Transverse colon (tissue), 4 donors: ENCODE measurements at places on chromosomes 5 and 9.
A peak's percentile ranks its signal among the peaks of the same experiment; 100 is the strongest.

DNA sequence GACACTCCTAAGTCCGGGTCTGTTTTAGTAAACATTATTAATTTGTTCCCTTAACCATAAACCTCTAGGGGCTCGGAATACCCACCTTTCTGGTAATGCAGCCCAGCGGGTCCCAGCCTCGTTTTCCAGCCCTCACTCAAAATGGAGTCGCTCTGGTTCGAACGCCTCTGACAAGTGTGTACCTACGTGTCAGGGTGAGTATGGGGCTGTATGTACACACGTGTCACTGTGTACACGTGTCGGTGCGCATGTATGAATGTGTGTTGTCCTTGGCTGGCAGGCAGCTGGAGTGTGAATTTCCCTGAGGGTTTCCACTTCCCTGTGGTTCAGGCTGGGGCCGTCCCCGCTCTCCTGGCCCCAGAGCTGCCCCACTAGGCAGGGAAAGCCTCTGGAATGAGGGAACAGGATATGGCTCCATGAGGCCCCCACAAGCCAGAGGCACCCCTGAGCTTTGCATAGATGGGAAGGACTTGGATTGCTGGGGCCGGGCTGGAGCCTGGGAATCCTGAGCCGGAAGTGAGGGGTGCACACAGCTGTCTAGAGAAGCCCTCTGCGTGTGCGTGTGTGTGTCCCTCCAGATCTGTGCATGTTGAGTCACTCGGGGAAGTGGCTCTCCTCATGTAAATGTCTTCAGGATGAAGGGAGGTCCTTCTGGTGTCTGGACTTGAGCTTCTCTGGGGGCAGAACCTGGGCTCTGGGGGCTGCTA lies 160.8 kb upstream of the IER5L start:
- DNase-seq, result no peak

GRCh38 chr5:123147741-123148140 lies 58.7 kb downstream of the PRDM6 start:
- no peak for DNase-seq

- no peak for DNase-seq
These were observed 358.9 kb downstream of the DEPDC1B start for GRCh38 chr5:60340965-60341471.

- DNase-seq, result no peak
These were observed 433.5 kb upstream of the POU5F2 start for GRCh38 chr5:94174748-94175411.

DNA sequence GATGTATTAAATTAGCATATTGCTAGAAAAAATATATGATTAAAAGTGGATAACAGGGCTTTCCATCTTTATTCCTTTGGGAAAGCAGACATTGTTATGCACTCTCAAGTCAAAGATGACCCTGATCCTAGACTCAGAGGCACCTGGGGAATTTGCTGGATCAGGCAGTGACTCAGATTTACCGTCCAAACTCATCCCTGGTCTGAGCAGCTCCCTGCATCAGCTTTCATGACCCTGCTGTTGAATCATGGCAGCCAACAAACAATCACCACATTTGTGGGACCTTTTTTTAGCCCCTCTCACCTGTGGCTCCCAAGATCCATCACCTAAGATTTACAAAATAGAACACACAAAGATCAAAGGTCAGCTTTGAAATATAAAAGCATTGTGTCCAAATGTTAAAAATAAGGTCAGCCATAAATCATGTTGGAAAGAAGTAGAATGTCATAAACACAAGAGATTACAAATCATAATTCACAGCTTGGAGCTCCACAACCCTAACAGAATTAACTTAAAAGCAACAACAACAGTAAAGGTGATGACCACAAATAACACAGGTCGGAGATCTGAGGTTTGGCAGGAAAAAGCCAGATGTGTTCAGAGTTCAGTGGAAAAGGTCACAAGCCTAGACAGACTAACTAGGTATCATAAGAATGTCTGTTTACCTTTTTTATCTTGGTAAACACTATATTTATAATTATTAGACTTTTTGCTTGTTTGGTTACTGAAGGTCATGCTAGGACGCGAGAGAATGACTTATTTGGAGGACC lies 55.5 kb downstream of the ZFAND5 start:
- DNase-seq, result no peak

DNA sequence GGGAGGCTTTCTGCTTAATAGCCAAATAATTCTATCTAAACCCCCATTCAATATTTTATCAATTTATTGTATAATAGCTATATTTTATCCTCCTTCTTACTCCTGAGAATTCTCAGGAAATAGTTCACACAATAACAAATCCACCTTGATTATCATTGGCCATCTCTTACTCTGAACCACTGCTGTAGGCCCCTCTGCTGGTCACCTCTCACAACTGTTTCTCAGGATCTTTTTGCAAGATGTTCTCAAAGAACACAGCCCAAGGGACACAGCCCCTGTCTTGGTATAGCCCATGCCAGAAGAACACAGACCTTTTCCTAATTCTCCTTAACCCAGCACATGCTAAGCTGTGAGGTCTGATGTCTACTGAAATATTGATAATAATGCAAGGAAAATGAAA lies 74.9 kb upstream of the HTR4 start:
- DNase-seq, result peak; percentile 15

GRCh38 chr9:85067792-85068191 lies 398.3 kb downstream of the NTRK2 start:
- no peak for DNase-seq

- no peak for DNase-seq
These were observed 295.3 kb downstream of the DRD1 start for GRCh38 chr5:175148636-175149172.

DNA sequence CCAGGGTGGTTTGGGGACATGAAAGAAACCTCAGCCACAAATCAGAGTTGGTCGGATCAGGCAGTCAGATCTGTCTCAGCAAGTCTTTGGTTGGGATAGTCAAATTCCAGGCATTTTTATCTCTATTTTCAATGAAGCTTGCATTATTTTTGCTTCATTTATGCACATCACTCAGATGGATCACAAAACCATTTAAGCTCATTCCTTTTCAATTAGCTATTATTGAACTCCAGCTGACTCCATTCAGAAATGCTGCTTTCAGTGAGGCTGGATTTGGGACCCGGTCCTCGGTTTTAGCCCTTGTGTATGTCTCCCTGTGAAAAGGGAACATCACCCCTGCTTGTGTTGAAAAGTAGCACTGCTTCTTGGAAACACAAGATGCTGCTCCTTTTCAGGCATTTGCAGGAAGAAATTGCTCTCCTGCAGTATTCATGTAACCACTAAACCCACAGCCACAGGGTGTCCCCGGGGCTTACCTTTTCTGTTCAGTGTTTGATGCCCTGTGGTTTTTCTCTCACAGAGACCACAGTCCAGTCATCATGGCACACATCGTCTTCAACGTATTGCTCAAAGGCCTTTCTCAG lies 232.9 kb downstream of the NFIB start:
- DNase-seq, result no peak

- DNase-seq, result peak; percentile 85
These were observed 60.1 kb downstream of the GADD45G start for GRCh38 chr9:89664896-89665329.

- DNase-seq, result no peak
These were observed 40.4 kb downstream of the EXD3 start for GRCh38 chr9:137382444-137383080.

DNA sequence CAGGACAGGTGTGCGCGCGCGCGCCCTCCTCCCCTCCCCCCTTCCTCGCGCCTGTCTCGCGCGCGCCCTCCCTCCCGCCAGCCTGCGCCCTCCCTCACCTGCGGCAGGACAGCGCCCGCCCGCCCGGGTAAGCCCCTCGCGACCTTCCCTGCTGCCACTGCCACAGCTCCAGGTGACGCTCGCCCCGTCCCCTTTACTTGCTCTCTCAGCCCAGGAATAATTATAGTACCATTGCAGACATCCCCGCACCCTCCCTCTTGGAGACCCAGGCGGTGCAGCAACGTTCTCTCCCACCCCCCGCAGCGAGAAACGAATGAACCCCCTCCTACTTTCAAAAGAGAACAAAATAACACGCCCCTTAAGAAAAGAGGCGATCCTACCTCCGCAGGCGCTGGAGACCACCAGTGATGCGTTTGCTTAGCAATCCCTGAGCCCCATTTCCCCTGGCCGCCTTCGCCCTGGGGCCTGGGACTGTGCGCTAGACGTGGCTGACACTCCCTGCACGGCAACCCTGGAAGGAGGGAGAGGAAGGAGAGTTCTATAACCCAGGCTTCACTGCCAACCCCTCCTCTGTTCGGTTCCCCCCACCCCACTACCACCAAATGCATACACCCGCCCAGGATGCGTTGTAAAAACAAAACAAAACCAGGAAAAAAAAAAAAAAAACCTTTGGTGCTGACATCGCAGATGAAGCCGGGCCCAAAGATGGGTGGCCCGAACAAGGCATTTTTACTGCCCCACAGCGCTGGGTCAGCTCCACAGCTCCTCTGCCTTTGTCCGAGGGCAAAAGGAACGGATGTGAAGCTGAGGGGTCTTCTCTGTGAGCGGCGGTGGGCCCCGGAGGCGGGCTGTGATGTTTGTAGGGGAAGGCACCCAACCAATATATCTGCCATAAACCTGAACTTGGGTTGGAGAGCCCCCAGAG lies 5.6 kb upstream of the PURA start:
- DNase-seq, result peak; percentile 90

DNA sequence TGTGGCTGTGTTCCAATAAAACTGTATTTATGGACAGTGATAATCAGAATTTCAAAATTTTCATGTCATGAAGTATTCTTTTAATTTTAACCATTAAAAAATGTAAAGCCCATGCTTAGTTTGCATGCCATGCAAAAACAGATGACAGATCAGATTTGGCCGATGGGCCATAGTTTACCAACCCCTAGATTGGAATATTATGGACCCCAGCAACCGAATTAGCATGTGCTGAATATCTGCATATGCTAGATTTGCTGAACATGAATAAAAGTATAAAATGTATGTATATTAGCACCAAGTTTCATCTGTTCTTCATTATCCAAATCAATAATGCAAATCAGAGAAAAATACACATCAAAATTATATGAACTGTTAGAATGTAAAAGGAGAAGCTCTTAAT lies 158.5 kb upstream of the PPP1R2B start:
- no peak for DNase-seq

DNA sequence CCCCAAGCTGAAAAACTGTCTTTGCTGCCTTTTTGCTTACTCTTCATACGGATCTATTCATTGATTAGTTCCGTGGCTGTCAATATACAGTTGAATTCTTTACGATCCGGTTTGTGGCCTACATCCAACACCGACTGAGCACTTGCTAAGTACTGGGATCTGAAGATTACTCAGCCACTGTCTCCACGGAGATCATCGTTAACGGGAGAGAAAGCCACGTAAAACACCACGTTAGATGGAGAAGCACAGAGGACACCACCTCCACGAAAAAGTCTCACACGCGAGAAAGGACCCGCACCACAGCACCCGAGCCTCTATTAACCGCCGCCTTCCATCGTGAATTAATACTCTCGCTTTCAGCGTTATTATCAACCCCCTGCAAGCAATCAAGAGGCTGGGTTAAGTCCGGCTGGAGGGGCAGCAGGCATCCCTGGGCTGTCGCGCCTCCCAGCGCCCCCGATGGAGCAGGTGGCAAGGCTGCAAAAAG lies 650 bp downstream of the ELP1 start:
- peak; percentile 9 for DNase-seq
